Activated CD4-positive, alpha-beta T cell treated with anti-CD3 and anti-CD28 coated beads, Interleukin-2, amount 50 U/mL, for 4 hours (primary cell): ENCODE measurements at places on chromosomes 4 and X.

- DNase-seq: no peak
These were observed 56.1 kb downstream of the LANCL3 start for GRCh38 chrX:37627602-37628001.

- no peak for DNase-seq
These were observed 43.1 kb upstream of the GPR78 start for GRCh38 chr4:8537041-8537461.

- no peak for DNase-seq
These were observed 102.0 kb downstream of the ELOVL6 start for GRCh38 chr4:110096405-110096804.

DNA sequence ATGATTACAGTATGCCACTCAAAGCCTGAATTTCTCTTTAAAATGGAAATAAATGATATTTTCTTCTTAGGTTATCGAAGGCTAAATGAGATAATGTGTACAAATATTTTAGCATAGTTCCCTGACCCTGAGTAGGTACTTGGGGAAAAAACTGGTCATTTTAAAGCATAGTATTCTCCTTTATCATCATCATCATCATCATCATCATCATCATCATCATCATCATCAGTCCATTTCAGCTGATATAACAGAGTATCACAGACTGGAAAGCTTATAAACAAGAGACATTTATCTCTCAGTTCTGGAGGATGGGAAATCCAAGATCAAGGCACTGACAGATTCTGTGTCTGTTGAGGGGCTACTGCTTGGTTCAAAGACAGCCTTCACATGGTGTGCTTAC lies 13.9 kb downstream of the GABRB1 start:
- no peak for DNase-seq

DNA sequence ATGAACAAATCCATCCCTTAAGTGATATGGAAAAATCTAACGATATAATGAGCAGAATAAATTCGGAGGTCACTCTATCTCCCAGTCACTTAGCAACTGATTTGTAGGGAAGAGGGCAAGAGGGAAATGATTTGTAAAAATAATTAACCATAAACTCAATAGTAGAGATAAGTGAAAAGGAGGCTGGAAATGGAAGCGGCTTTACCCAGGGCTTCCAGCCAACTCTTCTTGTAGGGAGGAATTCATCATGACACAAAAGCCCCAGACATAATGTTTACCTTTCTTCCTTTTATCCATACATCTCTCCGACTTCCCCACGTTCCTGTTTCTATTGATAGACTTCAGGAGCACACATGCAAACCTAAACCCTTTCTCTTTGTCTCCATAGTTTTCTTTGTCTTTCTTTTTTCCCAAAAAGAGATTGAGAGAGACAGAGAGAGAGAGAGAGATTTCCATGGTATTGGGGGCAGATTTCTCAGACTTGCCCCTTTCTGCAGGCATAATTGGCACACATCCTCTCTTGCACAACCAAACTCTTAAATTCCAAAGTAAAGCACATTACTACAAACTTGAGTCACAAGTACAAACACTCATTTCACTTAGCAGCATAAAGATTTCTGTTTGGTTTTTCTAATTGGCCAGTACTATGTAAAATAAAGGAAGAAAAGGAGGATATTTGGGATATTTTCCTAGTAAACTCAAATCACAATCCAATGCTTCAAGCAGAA lies 140.9 kb downstream of the MAPK10 start:
- DNase-seq: no peak

GRCh38 chrX:37302569-37302968 lies 46.6 kb upstream of the PRRG1 start:
- no peak for DNase-seq

- DNase-seq: no peak
These were observed 703.1 kb downstream of the CENPC start for GRCh38 chr4:66842026-66842723.

- no peak for DNase-seq
These were observed 642.2 kb upstream of the DIPK2B start for GRCh38 chrX:45842926-45843315.

DNA sequence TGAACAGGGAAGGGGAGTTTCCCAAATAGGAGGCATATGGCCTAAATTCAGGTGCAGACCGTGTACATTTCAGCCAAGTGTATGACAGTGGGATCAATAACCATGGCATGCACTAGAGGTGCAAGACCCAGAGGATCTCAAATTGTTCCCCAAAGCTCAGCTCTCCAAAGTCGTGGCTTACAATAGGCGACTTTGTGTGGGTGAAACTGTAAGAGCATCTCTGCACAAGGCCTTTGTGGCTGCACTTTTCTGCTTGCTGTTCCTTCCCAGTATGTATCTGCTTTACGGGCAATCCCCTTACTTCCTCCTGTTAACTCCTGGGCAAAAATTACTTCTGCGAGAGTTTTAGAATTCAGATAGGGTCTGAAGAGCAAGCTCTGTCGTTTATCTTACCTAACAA lies 518.3 kb upstream of the ZFP42 start:
- no peak for DNase-seq

GRCh38 chr4:85955620-85956292 lies 404.1 kb downstream of the MAPK10 start:
- no peak for DNase-seq

GRCh38 chr4:36173905-36174304 lies 70.4 kb downstream of the ARAP2 start:
- no peak for DNase-seq

- no peak for DNase-seq
These were observed 272.1 kb upstream of the HS3ST1 start for GRCh38 chr4:11700751-11701226.

DNA sequence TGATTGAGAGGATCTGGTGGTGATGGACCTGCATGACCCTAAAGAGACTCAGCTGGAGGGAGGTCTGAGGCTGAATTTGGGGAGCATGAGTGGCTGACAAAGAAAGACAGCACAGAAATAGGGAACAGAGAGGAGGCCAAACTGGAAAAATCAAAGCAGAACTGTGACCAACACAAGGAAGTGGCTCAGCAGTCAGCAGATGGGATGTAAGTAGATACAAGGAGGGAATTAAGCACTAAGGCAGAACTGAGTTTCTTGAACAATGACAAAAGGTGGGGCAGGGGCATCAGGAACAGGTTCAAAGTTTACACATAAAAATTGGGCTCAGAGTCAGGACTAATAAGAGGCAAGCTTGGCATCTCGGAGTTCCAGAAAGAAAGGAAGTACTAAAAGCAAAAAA lies 144.3 kb upstream of the KLF3 start:
- DNase-seq: no peak

DNA sequence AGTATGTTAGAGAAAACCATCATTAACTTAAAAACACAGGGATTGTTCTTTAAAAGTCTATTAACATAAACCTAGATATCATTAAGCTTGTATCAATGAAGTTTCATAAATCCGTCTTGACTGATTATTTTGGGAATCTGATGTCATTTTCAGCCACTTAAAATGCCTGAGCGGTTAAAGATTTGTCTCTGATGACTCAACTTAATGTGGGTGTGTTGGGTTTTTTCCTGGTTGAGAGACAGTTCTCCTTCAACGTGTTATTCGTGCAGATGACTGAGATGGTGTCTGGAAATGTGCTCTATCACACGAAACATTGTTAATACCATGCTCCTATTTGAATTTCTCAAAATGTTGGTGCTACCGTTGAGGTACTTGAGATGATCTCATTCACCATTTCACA lies 227.3 kb upstream of the TENM3 start:
- DNase-seq: no peak
